ENCODE measurements at places on chromosomes 6 and 20.

DNA sequence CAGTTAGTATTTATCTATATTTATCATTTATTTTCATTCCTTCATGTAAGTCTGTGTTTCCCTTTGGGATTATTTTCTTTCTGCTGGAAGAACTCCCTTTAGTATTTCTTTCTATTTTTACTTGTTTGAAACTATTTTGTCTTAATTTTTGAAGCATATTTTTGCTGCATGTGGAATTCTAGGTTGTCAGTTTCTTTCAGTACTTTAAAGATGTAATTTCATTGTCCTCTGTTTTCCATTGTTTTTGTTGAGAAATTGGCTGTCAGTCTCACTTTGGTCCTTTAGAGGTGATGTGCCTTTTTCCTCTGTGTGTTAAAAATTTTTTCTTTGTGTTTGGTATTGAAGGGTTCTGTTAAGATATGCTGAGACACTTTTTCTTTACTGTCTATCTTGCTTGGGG lies 17.1 kb downstream of the RNF182 start:
- DNase-seq: no peak

DNA sequence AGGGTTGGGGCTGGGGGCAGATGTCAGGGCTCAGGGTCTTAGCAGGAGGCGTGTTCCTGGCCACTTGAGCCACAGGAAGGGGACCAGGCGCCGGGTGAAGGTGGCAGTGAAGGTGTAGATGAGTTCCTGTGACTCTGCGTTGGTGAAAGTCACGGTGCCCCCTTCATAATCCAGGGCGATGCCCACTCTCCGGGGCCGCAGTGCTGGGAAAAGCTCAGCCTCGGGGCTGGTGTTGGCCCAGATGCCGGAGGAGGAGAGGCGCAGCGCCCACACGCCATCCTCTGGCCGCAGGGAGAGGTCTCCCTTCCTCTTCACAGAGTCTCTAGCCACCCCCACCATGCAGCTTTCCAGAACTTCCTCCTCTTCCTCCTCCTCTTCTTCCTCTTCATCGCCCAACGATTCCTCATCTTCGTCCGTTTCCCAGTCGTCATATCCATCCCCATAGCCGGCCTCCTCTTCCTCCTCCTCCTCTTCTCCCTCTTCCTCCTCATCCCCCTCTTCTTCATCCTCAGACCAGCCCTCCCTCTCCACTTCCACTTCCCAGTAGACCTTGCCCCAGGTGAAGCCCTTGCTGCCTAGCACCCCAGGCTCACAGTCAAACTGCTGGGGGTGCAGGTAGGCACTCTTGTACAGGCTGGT lies 22.6 kb downstream of the TRIM15 start:
- no peak for DNase-seq

- DNase-seq: no peak
Measured at GRCh38 chr6:131875647-131876046, 67.8 kb downstream of the ENPP1 start.

GRCh38 chr20:48965189-48965910 lies 43.8 kb downstream of the ARFGEF2 start:
- no peak for DNase-seq

GRCh38 chr6:147586044-147586443 lies 77.6 kb downstream of the SAMD5 start:
- DNase-seq: no peak

DNA sequence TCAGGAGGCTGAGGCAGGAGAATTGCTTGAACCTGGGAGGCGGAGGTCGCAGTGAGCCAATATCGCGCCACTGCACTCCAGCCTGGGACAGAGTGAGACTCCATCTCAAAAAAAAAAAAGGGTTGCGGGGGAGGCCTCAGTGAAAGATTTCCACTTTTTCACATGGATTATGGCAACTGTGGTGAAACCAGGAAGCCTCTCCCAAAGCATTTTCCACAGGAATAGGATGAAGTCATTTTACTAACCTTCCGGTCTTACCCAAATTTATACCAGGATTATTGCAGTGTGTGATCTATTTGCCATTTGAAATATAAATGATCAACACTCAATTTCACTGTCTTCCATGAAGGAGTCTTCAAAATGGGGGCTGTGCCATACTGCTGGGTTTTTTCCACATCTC lies 93.6 kb upstream of the FAM8A1 start:
- DNase-seq: no peak

DNA sequence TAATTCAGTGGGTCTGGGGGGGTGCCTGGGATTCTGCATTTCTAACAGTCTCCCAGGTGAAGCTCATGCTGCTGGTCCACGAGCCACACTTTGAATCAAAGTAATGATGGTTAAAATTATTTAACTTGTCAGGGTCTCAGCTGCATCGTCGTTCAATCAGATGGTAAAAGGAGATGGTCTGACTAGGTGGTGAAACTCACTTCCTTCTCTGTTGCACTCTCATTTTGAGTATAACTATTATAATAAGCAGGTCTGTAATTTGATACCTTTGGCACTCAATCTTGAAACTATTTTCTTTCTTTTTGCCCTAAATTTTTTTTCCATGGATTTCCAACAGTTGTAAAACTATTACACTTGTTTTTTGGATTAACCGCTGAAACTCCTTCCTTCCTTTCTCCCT lies 292.5 kb downstream of the FARS2 start:
- no peak for DNase-seq

- DNase-seq: no peak
Measured at GRCh38 chr6:27650620-27651370, 177.9 kb upstream of the ZNF184 start.

GRCh38 chr6:63576985-63577712 lies 4.9 kb downstream of the LOC128125822 start:
- DNase-seq: no peak

DNA sequence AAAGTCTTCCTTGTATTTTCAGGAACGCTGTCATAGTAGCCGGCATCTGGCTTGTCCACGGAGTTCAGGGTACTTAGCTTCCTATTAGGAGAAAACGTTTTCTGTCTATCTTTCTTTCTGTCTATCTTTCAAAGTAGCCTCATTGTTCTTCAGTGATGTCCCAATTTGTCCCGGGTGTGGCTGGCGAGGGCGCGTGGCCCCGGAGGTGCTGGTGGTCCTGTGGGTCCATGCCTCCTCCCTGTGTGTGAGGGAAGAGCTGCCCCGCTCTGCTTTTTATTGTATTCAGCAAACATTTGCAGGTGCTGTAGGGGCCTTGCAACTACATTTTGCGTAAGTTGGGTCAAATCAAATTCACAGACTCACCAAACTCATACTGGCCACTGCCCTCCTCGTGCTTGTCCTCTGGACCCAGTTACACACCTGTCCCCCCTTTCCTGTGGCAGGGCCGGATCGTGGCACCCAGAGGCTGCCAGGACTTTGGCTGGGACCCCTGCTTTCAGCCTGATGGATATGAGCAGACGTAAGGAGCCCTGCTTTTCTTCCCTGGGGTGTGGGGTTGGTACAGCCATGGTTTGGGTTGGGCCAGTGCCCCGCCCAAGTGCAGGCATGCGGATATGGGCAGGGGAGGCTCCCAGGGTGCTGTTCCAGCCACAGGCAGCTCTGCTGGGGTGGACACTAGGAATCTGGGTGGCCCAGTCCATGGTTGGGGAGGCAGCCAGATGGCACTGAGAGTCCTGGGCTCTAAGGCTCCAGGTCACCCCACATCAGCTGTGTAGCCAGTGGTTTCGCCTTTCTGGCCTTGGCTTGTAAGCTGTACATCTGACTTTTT lies 12.3 kb downstream of the ITPA start:
- DNase-seq: no peak
